Right lobe of liver (tissue), 6 donors: ENCODE measurements at places on chromosomes 1 and 21.

DNA sequence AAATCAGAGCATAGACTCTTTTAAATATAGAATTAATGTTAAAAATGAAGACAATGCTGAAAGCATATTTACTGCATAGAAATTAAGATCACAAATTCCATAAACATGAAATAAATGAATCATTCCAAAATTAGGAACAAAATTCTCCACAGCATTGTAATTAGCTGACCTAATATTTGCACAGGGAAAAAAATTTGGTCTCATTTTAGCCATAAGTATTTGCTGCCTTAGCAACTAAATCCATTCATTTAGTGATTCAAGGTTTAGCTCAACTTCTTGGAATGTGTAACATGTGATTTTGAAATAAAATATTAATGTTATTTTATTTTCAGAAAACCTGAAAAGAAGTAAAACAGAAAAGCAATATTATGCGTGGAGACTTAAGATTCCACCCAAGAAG is 25.5 kb downstream of the ADAMTS5 start:
- no peaks in the 10 kb centered on the region for H3K36me3 ChIP-seq
- no peak overlapping the region for H3K4me3 ChIP-seq
- H3K27me3 ChIP-seq: no peaks in the 10 kb centered on the region
- H3K27ac ChIP-seq: no peak overlapping the region

DNA sequence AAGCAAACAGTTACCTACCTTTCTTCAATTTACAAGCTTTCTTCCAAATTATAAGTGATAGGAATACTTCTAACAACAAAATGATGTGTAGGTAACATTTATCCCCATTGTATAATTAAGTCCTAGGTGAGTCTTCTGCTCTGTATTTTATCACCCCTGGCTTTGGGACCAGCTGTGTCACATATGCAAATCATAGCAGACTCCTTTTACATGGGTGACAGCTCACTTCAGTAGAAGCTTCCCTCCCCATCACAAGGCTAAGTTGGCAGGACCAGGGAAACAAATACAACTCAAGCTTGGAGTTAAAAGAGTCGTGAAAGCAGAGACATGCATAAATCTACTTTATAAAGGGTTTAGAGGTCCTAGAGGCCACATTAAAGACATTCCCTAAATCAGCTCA is 121.1 kb upstream of the RUNX1 start:
- DNase-seq: no peak
- no peak overlapping the region for H3K4me3 ChIP-seq
- no peak overlapping the region for H3K27ac ChIP-seq

DNA sequence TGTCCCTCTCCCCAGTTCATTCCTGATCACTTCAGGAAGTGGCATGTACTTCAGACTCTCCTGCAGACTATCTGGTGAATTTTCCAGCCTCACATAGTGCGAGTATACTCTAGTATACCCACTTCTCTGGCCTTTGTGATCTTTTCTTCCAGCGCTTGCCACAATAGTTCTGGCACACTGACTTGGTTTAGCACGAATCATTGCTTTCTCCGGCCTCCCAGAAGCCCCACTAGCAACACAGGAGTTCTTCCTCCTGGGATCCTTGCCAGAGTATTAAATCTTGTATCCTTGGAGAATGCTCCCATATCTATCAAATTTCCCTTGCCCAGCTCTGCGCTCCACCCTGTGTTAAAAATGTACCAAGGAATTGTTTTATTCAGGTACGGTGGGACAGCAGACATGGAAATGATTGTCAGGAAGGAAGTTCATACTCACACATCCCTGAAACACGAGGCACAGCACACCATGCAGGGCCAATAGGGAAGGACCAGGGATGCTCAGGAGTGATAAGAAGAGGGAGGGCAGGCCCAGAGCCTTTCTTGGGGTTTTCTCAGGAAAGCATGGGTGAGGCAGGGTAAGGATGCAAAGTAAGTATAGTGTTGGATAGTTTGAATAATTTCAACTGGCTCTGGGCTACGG is 136.7 kb downstream of the ADSS2 start:
- H3K4me3 ChIP-seq: no peak overlapping the region
- H3K27ac ChIP-seq: no peak overlapping the region
- H3K36me3 ChIP-seq: no peaks in the 10 kb centered on the region
- DNase-seq: no peak

DNA sequence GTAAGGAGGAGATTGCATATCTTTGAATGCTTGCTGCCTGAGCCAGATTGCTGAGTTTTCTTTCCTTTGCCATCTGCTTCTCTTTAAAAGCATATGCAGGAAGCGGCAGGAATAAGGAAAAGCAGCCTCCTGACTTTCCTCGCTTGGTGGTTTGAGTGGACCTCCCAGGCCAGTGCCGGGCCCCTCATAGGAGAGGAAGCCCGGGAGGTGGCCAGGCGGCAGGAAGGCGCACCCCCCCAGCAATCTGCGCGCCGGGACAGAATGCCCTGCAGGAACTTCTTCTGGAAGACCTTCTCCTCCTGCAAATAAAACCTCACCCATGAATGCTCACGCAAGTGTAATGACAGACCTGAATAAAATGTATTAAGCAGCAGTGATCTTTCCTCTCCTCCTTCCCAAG is 1.5 kb downstream of the CORT start:
- H3K4me3 ChIP-seq: no peak overlapping the region
- no peaks in the 10 kb centered on the region for H3K27me3 ChIP-seq
- no peaks in the 10 kb centered on the region for H3K36me3 ChIP-seq
- DNase-seq: no peak
- no peaks in the 10 kb centered on the region for H3K4me1 ChIP-seq

GRCh38 chr1:155978325-155978972 is at the start of gene ARHGEF2:
Gene ARHGEF2 (minus strand): TSS chr1:155978547. CDS start chr1:155978427, 120 bp downstream.
- H3K27me3 ChIP-seq: no peaks in the 10 kb centered on the region
- DNase-seq: peak; percentile 88
- H3K4me1 ChIP-seq: no peaks in the 10 kb centered on the region
- H3K4me3 ChIP-seq: peak within 1 kb of the TSS; percentile 63

GRCh38 chr1:23522244-23522982 is 8.6 kb downstream of the E2F2 start:
- no peak overlapping the region for H3K4me3 ChIP-seq
- H3K4me1 ChIP-seq: no peaks in the 10 kb centered on the region
- no peak overlapping the region for H3K27ac ChIP-seq
- no peaks in the 10 kb centered on the region for H3K36me3 ChIP-seq
- DNase-seq: no peak

DNA sequence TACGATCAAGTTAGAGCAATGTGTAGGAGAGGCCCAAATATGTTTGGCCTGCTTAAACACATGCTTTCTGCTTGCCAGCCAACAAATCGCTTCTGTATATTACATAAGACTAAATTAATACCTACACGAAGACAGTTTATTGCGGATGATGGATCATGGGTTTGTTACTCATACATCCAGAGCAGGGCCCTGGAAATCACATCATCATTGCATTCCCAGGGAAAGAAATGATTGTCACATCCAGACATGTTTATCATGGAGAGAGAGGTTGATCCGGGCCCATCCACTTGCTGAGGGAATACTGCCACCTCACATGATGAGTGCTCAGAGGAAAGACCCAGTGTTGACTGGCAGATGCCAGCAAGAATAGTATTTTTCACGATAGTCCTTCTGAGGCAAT is 282.6 kb downstream of the NUF2 start:
- H3K4me3 ChIP-seq: no peak overlapping the region
- no peak for DNase-seq
- H3K4me1 ChIP-seq: no peaks in the 10 kb centered on the region
- H3K27me3 ChIP-seq: no peaks in the 10 kb centered on the region
- H3K27ac ChIP-seq: no peak overlapping the region
- H3K36me3 ChIP-seq: no peaks in the 10 kb centered on the region

DNA sequence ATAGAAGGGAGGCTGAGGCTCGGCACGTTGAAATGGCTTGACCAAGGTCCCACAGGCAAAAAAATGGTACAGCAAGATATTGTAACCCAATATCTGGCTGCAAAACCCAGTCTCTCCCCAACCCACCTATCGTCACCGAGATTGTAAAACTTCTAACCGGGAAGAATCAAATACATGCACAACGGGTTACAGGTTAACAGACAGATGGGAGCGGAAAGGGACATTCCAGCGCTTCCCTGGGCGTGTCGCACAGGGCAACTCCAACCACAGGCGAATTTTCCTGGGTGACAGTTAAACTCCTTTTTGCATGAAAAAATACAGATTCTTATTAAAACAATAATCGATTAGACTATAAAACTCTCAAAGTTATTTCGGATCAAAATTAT is 31.8 kb upstream of the JUN start:
- H3K4me1 ChIP-seq: no peaks in the 10 kb centered on the region
- H3K27me3 ChIP-seq: no peaks in the 10 kb centered on the region
- peak overlapping the region; percentile 54 for H3K4me3 ChIP-seq
- peak overlapping the region; percentile 89 for H3K27ac ChIP-seq

GRCh38 chr1:234431255-234431654 is 47.7 kb downstream of the TARBP1 start:
- H3K27me3 ChIP-seq: no peaks in the 10 kb centered on the region
- H3K4me3 ChIP-seq: no peak overlapping the region
- no peak overlapping the region for H3K27ac ChIP-seq
- DNase-seq: no peak
- H3K36me3 ChIP-seq: peaks cover 6% of the 10 kb centered on the region
- H3K4me1 ChIP-seq: no peaks in the 10 kb centered on the region
